ENCODE measurements at places on chromosomes 2 and 18.
A peak's percentile ranks its signal among the peaks of the same experiment; 100 is the strongest.

DNA sequence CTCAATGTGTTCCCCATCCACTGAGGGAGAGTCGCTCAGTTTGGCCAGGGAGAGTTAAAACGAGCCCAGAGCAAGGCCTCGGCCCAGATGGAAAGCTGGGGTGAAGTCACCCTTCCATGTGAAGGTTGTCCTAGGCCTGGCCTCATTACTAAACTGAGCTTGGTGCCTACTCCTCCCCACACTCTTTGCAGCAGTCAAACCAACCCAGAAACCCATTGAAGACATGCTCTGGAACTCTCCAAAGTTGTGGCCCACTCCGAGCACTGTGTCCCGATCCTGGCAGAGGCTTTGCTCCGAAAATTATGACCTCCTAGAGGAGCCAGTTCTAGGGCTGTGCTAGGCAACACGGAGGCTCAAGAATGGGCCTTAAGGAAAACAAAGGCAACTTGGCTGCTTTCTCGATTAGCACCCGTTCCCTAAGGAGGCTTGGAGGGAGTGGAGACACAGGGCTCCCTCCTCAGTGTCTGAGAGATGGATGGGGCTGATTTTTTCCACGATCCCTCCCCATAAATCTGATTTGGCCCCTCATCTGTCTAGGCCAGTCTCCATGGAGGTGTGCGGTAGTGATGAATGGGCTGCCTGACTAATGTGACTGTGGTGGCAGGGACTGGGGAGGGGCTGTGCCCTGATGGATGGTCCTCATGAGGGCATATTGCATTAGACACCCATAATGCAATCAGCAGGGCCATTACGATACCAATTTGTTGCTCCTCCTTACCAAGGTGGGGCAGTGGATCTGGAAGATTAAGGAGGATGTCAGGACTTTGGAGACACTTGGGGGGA, 11.7 kb upstream of the CYP26B1 start:
- DNase-seq = no peak

DNA sequence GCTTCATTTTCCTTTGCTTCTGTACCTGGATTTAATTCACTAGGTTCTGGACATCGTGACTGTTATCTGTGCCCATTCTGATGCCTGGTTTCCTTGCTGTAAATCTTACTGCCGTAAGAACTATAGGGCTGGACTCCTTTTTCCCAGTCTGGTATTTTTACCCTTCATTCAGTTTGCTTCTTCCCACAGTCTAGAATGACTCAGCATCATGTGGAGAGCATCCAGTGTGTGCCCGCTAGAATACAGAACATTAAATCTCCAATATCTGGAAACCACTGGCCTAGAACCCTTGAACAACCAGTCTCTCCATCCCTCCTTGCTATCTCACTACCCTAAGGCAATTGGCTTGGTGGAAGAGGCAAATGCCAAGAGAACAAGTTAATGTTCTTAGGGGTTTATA, 1075.4 kb upstream of the ZEB2 start:
- no peak for DNase-seq

GRCh38 chr2:138779781-138780445, at the start of gene NXPH2:
Gene NXPH2, minus strand, starts transcription at chr2:138780390. Its CDS starts 149 bp downstream, at chr2:138780241.
- DNase-seq = no peak

GRCh38 chr2:48733067-48733503, 22.4 kb downstream of the LHCGR start:
- DNase-seq = no peak

- DNase-seq = no peak
Measured at GRCh38 chr18:62418258-62418657, 93.1 kb downstream of the TNFRSF11A start.

GRCh38 chr2:98601532-98602132, 6.7 kb downstream of the COA5 start:
- DNase-seq = no peak

DNA sequence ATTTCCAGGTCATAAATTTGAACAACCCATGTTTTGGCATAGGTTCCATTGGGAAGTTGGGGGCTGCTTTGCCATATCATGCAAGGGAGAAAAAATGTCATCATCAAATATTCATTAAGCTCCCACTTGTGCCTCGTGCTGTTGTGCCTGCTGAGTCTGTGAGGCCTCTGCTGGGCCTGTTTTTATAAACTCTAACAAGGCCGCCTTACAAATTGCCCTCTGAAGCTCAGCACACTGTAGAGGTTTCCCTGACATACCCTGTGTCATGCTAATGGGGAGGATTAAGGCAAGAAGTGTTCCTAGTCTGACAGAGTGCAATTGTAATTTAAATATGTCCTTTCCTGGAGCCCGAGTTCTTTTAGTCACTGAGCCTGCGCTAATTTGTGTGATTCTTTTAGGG, 17.6 kb downstream of the OSBPL6 start:
- no peak for DNase-seq

DNA sequence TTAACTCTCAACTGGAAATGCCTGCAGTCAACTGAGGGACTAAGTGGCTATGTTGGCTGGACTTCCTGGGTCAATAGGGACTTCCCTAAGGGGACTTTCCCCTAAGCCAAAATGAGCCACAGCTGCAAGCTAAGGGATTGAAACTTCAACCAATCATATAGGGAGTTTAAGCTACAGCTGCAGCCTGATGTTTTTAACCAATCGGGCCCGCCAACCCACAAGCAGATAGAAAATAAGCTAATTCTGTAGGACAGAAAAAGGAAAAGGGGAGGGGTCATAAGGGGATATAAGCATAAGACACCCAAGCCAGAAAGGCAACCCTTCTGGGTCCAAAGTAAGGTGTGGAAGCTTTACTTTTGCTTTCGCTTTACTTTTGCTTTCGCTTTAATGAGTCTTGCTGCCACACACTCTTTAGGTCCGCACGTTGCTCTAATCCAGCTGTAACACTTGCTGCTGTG, 927.5 kb downstream of the ERBB4 start:
- DNase-seq = no peak

DNA sequence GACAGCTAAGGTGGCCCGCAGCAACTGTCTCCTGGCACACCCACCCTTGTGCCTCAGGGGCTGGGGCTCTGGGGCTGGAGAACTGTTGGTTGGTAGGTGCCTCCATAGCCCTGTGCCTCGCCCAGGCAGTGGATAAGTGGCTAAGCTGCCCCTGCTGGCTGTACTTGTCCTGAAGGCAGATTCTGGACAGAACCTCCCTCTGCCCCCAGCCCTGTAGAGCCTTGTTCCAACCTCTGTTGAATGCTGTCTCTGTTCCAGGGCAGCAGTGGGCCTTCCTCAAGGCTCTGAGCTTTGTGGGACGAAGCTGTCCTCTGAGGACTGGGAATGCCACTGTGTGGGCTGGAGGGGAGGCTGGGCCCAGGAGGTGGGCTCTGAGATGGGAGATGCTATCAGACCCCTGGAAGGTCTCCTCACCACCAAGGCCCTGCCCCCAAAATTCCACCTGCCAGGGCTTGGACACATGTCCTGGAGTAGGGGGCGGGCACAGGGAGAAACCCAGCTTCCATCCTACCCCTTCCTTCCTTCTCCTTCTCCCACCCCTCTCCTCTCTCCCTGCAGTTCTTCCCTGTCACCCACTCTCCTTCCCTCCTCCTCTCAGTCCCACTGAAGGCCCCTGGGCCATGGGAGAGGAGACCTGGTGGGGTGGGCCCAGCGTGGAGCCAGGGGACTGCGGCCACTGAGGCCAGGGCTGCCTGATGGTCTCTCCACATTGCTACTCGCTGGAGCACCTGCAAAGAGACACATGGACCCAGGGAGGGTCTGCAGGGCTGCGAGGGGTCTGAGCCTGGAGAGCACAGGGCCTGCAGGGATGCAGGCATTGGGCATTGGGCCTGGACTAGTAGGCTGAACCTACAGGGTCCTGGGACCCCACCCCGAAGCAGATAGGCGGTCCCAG, 1.7 kb upstream of the PDCD1 start:
- no peak for DNase-seq

DNA sequence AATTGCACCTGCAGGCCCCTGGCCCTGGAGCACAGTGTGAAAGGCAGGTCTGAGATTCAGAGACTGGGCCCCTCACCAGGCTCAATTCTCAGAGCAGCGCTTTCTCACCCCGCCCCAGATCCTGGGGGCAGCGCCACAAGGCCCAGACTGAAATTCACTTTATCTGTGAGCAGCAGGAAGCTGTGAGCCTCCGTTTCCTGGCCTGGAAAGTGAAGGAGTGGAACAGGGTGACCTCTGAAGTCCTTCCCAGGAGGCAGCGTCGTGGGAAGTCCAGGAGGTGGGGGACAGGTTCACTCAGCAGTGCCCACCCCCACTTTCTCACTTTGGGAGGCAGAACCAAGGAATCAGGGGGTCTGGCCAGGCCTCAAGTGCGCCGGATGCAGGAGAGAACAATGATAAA, 235.4 kb downstream of the NDUFA10 start:
- DNase-seq = no peak

DNA sequence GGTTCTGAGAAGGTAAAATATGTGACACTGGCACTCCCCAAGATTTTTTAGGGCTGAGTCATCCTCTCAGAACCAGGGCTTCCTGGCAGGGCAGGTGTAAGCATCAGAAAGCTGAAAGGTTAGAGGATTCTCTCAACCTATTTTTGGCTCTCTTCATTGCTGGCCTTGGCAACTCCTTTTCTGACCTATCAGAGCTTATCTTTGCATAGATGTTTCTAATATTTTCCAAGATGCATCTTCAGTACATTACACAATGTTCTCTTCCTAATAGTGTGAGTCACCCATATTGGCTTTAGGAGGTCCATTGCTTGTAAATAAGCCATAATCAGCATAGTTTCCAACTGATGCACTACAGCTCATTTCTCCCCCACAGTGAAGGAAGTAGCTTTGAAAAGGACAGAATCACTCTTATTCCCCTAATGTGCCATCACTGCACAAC, 2008.4 kb upstream of the PIK3C3 start:
- no peak for DNase-seq

- peak; percentile 66 for DNase-seq
Measured at GRCh38 chr2:54708584-54709335, 14.7 kb upstream of the EML6 start.

GRCh38 chr2:71466301-71467179, 13.2 kb downstream of the DYSF start:
- no peak for DNase-seq

DNA sequence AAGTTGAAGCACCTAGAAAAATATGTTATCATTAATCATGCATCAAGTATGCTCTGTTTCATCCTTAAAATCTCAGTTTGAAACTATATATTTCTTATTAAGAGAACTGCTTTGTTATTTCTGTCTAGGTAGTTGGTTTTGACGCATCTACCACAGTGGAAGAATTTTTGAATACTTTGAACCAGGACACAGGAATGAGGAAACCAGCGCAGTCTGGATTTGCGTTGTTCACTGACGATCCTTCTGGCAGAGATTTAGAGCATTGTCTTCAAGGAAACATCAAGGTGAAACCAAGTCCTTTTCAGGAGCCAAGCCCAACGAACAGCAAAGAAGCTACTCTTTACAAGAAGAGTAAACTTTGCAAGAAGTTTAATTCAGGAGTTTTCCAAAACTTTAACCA, 30.1 kb upstream of the DYNC2LI1 start:
- no peak for DNase-seq

DNA sequence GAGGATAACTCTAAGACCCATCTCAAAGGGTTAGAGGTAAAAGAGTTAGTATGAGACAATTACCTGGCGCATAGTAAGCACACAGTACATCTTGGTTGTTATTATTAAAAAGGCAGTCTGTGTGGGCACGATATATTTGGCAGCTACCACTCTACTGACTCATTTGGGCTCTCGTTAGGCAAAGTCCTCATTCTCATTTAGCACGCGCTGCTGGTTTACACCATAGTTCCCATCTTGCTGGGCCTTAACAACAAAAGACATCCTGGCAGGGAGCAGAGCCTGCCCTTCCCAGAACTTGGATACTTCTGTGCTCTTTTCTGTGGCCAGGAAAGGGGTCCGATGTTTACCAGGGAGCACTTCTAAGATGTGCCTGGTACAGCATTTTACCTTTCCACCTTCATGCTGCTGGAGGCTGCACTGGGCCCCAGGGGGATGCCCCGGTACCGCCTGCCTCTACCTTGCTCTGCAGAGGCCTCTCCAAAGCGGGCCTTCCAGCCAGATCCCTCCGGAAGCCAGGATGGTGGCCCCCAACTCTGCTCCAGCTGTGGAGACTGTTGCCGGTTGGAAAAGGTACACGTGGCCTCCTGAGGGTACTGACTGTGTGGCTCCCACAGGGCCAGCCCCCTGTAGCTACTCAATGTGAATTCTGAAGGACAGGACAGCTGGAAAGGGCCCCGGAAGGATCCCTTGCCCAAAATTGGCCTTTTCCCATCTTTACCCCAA, 15.0 kb downstream of the GLI2 start:
- DNase-seq = no peak

- no peak for DNase-seq
Measured at GRCh38 chr18:6733758-6734157, 4.2 kb downstream of the ARHGAP28 start.

GRCh38 chr2:157989227-157989626, 112.4 kb upstream of the UPP2 start:
- no peak for DNase-seq

- DNase-seq = no peak
Measured at GRCh38 chr2:201262718-201263117, 2.4 kb downstream of the CASP8 start.

- no peak for DNase-seq
Measured at GRCh38 chr2:183666031-183666430, 541.8 kb downstream of the NUP35 start.

DNA sequence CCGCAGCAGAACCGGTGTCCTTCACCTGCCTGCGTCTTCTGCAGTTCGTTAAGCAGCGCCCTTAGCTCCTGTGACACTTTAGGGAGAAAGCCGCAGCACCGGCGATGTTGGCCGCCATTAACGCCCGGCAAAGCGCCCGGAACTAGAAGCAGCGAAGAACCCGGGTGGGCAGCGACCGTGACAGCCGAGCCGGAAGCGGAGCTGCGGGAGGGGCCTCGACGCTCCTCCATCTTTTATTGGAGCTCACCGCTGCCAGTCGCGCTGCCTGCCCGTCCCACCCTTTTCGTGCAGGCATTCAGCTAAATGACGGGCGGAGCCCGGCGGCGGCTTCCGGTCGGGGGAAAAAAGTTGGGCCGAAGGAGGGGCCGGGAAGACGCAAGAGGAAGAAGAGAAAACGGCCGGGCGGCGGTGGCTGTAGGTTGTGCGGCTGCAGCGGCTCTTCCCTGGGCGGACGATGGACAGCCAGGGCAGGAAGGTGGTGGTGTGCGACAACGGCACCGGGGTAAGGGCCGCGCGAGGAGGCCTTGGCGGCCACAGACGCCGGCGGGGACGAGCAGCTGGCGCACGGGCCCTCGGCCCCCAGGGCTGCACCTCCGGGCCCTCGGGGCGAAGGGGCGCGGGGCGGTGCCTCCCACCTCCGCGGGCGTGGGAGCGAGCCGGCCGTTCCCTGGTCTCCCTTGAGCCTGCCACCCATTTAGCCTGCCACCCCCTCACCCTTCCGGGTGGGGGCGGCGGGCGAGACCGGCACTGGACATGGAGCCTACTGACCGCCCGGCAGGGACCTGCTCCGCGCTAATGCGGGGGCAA, at the start of gene ACTR2:
Gene ACTR2 (plus strand): TSS at position 376 of the 807 bp plus-strand sequence. CDS start 79 bp downstream, at position 455.
- peak; percentile 98 for DNase-seq

All from left colon (tissue), 2 donors.